ENCODE measurements at places on chromosomes 11 and 22. TPM values are rescaled to one million over a fixed set of nuclear protein-coding genes. Genes with fewer than 3 reads are reported as not detected.

DNA sequence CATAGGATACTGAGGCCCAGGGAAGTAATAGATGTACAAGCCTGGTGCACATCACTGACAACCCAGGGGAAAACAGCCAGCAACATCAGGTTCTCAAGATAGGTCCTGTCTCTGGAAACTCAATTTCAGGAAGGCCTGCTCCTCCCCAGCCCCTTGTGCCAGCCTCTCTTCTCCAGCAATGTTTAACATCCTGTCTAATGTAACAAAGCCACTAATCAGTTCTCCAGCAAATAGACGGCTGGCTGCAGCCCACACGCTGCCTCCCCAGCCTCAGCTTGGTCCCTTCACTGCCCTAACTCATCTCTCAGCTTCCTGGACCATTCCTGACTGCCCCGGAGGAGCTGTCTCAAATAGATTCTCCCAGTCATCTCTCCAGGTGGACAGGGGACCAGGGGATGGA is 37.8 kb downstream of the RPL27A start:
- DNase-seq: no peak

- DNase-seq: no peak
These were observed 38.9 kb upstream of the CSNK2A3 start for GRCh38 chr11:11391796-11392463.

The ACRV1 gene
- not detected for total RNA-seq

The SCN3B gene
- 0.56 TPM for total RNA-seq
